ENCODE measurements at places on chromosomes 11 and 22.

- no peak for DNase-seq
These were observed 1.7 kb downstream of the EP300 start for GRCh38 chr22:41094041-41094593.

DNA sequence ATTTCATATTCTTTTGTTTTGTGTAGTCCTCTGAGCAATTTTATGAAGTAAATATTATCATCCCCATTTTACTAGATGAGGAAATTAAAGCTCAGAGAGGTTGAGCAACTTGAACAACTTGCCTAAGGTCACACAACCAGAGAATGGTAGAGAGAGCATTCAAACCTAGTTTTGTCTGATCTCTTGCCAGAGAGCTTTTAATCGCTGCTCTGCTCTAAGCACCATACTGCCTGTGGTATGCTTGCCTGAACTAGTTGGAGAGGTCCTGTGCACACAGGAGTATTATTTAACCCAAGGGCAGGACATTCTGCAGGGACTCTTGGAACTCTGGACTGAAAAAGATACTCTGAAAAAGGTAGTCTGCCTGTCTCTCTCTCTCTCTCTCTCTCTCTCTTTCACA lies 38.5 kb downstream of the TRAF6 start:
- DNase-seq: no peak

DNA sequence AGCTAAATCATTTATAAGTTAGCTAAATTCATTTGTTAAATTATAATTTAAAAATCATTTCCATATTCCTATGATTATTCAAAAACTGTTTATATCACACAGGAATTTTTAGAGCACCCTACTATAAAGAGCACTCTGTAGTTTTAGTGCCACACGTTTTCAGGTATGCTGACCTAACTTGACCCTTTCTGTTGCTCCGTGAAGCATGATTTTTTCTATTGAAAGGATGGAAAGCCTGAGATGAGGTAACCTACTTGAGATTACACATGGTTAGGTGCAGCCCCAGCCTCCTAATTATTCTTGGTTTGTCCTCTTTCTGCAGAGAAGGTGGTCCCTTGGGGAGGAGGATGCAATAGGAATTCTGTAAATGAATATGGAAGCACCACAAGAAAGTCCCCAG lies 72.6 kb downstream of the PPFIBP2 start:
- DNase-seq: no peak

GRCh38 chr22:23686416-23687024 lies 4.3 kb upstream of the RGL4 start:
- no peak for DNase-seq

DNA sequence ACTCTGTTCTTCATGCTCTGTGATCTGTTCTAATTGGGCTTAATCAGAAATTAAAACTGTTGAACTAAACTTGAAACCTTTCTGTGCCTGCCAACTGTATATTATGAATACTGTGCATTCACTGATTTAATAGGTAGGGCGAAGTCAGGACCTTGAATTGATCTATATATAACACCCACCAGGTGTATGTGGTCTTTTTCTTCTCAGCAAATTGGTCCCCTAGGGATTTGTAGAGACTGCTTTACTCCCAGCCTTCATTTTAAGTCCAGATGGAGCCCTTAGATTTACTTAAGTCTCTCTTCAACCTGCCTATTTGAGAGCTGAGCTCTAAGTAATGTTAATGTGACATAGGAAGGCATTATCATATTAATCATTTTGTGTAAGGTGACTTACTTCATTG lies 257.5 kb downstream of the TMEM135 start:
- DNase-seq: no peak

- no peak for DNase-seq
These were observed 3.4 kb upstream of the LRRC55 start for GRCh38 chr11:57178334-57178733.

GRCh38 chr11:66221726-66222236 lies 46.7 kb upstream of the RAB1B start:
- no peak for DNase-seq

DNA sequence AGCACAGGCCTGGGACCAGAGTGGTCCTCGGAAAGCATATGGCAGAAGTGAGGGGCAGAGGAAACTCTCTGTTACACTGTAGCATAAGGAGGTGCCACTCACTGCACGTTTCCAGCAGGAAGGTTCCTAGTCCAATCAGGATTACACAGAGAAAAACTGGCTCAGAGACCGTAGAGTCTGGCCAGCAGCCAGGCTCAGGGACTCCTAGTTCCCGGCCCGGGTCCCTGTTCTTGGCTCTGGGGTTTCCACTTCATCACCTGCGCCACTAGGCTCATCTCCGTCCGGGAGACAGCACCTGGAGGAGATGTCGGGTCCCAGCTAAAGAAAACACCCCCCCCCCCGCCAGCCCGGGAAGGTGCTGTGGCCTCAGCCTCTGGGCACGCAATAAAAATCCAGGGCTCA lies 1.1 kb downstream of the TTLL12 start:
- no peak for DNase-seq

- DNase-seq: no peak
These were observed 98.4 kb downstream of the CCDC83 start for GRCh38 chr11:85953491-85954143.

DNA sequence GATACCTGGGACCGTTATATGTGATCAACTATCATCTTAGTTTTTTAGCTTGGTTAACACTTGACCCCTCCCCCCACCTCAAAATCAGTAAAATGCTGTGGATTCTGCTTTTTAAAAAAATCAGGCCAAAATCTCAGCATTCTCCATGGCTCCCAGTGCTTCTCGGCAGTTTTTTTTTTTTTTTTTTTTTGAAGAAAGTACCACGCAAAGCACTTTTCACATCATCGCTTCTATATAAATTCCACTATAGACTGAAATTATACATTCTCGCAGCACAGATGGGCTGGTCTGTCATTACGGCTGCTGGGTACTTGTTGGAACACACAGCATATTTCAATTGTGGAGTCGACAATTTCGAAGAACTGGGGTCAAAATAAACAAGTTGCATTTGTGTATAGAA lies 67.7 kb upstream of the PPARA start:
- no peak for DNase-seq

DNA sequence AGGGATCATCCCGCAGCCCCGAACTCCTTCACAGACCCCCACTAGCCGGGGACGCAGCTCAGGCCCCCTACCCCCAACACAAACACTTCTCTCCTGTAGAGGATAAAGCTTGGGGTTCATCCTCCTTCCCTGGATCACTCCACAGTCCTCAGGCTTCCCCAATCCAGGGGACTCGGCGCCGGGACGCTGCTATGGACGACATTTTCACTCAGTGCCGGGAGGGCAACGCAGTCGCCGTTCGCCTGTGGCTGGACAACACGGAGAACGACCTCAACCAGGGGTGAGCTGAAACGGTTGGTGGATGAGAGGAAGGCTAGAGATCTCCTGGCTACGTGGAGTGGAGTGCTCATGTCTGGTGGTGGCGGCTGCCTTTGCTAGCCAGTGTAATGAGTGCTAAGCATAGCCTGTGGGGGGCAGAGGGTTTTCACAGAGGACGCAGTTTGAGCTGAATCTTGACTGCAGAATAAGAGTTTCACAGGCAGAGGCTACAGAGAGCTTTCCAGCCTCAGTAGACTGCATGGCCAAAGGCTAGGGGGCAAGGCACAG lies 580 bp downstream of the ILK start:
- no peak for DNase-seq

GRCh38 chr11:125768336-125769046 lies 10.1 kb downstream of the PATE2 start:
- no peak for DNase-seq

- DNase-seq: no peak
These were observed 26.1 kb downstream of the MADD start for GRCh38 chr11:47296045-47296444.

DNA sequence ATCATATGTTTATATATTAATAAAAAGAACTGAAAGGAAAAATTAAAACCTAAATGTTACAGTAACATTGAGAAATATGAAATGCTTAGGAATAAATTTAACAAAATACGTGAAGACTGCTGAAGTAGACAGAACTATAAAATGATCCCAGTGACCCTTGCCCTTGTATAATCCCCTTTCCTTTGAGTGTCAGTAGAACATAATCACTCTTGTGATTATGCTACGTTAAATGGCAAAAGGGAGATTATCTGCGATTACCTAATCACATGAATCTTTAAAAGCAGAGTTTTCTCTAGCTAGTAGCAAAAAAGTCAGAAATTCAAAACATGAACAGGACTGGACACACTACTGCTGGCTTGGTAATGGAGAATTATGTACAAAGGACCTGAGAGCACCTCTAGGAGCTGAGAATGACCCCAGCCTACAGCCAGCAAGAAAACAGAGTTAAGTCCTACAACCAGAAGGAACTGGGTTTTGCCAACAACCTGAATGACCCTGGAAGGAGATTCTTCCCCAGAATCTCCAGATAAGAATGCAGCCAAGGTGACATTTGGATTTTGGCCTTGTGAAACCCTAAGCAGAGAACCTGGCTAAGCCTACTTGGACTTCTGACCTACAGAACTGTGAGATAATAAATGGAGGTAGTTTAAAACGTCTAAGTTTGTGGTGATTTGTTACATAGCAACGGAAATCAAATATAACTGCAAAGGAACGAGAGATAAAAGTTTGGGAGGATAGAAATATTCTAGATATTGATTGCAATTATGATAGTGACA lies 157.2 kb downstream of the ATG16L2 start:
- no peak for DNase-seq

DNA sequence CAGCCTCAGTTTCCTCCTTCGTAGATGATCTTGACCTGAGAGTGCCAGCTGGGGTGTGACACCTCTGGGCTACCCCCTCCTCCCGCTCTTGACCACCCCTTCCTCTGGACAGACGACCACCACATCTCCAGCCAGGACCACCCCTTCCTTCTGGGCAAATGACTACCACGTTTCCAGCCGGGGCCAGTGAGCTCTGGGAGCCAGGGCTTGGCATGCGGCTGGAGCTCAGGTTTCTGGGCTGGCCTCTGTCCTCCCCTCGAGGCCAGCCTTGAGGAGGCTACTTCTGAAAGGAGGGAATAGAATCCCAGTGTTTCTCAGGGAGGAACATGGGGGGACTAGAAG lies 120.9 kb downstream of the KCNQ1OT1 start:
- no peak for DNase-seq

DNA sequence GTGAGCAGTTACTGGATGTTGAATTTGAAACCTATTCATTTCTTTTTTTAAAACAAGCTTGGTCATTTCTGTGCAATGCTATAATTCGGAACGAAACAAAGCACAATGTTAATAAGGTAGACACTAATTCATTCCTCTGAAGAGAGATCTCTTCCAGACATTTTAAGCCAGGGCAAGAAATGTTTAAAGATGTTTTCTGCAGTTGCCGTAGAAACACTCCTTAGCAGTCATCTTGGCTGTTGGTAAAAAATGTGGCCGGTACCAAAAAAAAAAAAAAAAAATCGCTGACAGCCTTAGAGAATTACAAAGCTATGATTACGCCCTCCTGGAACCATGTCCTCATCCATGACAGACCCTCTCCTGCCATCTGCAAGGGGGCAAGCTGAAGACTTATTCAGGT lies 66.4 kb upstream of the TTC12 start:
- no peak for DNase-seq
